H7 (cell line): ENCODE measurements at places on chromosomes 5 and 9. TPM values are rescaled to one million over a fixed set of nuclear protein-coding genes. Genes with fewer than 3 reads are reported as not detected.
A peak's percentile ranks its signal among the peaks of the same experiment; 100 is the strongest.

- DNase-seq = no peak
Observed at GRCh38 chr5:37086466-37087173, 162.6 kb downstream of the CPLANE1 start.

- no peak for DNase-seq
Observed at GRCh38 chr5:93995126-93995621, 253.8 kb upstream of the POU5F2 start.

GRCh38 chr5:122297587-122298298 is 14.3 kb upstream of the SNCAIP start:
- no peak for DNase-seq

GRCh38 chr9:4760122-4760521 is 19.1 kb upstream of the AK3 start:
- no peak for DNase-seq

- DNase-seq = no peak
Observed at GRCh38 chr5:149166128-149166527, 24.8 kb downstream of the ABLIM3 start.

DNA sequence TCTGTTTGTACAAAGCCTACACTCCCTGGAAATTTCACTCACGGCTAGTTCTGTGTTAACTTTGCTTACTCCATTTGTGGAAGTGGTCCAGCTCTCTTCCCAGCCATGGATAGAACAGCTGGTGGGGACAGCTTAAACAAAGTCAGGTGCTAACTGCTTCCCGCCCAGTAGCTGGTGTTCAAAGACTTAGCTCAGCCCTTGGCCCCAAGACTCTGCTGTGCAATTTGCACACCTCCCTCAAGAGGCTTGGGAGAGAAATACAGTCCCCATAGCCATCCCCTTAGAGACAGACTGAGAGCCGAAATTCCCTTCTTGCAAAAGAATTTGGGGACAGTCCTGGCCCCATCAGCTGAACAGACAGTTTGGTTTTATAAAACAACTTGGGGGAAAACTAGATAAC is 73.8 kb upstream of the RAI14 start:
- peak; percentile 41 for DNase-seq

- DNase-seq = no peak
Observed at GRCh38 chr5:142924135-142924883, 154.1 kb downstream of the ARHGAP26 start.

DNA sequence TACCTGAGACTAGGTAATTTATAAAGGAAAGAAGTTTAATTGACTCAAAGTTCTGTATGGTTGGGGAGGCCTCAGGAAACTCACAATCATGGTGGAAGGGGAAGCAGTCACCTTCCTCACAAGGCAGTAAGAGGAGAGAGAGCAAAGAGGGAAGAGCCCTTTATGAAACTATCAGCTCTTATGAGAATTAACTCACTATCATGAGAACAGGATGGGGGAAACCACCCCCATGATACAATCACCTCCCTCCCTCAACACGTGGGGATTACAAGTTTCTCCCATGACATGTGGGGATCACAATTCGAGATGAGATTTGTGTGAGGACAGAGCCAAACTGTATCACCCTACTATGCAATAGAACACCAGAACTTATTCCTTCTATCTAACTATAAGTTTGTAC is 27.9 kb downstream of the CD274 start:
- DNase-seq = no peak

DNA sequence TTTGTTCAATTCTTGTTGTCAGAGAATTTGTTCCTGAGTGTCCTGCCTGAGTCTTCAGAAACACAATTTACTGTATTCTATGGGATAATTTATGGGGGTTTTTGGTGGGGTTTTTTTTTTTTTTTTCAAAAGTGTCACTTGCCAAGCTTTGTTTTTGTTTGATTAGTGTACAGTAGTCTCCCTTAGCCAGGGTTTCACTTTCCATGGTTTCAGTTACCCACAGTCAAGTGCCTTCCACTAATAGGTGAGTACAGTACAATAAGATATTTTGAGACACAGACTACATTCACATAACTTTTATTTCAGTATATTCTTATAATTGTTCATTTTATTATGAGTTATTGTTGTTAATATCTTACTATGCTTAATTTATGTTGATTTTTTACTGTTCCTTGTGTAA is 25.0 kb upstream of the AUH start:
- no peak for DNase-seq

DNA sequence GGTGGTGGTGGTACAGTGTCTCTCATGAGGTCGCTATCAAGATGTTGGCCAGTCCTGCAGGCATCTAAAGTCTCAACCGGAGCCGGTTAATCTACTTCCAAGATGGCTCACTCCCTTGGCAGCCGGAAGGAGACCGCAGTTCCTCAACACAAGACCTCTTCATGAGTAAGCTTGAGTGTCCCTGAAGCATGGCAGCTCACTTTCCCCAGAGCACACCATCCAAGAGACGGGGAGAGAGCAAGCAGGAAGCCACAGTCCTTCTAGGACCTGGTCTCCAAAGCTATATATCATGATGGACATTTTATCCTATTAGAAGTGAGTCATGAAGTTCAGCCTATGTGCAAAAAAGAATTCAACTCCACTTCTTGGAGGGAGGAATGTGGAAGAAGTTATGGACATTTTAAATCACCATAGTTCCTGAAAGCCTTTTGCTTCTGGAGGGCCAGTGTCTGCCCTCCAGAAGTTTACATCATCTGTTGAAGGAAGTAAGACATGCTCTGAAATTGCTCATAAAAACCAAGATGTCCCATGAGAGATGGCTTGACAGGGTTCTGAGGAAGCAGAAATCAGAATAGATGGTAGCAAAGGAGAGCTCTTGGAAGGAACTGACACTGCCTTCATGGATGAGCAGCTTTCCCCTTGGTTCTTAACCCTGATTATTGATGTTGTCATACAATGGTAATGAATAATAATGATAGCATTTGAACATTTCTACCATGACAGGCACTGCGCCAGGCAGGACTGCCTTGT is 21.3 kb downstream of the GALNT10 start:
- no peak for DNase-seq

DNA sequence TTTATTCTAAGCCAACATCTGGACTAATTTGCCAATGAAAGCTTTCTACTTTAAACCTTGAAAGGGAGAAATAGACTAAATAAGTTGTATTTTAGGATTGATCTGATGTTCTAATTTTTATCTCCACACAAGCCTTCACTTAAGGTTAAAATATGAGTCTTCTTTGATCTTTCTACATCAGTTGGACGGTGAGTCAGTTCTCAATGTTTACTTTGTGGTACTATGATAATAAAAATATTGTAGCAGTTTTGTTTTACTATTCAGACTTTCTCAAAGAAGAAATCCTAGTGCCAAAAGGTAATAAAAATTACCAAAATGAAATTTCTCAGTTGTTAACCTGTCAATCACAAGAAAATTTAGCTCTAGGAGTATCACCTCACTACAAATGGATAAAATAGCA is 203.5 kb upstream of the RGMB start:
- no peak for DNase-seq

GRCh38 chr9:134320126-134320867 is 6.0 kb upstream of the RXRA start:
- peak; percentile 61 for DNase-seq

DNA sequence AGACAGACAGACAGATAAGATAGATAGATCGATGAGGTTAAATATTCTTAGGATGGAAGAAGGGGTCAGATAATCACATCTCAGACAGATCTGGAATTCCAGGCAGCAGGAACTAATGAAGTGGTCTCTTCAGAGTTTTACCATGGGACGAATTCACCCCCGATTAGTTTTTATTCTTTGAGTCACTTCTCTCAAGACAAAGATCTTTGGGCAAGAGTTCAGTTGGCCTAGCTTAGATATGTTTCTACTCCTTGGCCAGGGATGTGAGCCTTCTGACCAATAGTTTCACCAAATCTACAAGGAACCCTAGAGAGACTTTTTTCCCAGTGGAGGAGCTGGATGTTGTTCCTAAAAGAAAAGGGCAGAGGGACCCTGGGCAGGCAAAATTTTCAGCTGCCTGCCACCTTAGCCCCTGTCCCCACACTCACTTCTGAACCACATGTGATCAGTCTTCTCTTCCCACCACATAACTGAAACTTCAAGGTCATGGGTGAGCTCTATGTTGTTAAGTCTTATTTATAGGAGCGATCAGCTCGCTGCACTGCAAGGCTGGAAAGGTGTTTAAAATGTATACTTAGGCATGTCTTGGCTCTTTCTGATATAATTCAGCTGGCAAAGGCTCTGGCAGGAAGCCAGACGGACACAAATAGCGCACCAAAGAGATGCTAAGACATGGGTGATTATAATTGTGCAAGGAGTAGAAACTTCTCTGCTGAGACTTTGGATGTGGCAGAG is 132.9 kb downstream of the PALM2AKAP2 start:
- no peak for DNase-seq

GRCh38 chr9:33903157-33903780 is 86.3 kb downstream of the UBE2R2 start:
- DNase-seq = no peak

DNA sequence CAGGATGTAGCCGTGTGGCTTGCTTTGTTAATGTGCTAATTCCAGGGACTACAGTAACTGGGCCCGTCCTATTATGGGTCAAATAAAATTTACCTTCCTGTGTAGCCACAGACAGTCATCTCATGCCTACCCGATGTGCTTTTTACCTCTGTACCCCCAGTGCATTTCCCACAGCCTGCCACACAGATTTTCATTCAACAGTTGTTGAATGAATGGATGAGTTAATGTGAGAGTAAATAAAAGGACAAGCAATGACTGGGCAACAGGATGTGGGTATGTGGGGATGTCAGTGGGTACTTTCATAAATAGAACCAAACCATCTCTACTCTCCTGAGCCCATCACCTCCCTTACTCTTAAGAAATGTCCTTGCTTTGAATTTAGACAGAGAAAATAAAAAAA is 441.2 kb upstream of the ZNF462 start:
- no peak for DNase-seq

GRCh38 chr5:54991416-54991815 is 6.0 kb upstream of the ESM1 start:
- no peak for DNase-seq

- peak; percentile 60 for DNase-seq
Observed at GRCh38 chr9:77751341-77752091, 103.4 kb upstream of the GNA14 start.

- DNase-seq = peak; percentile 85
Observed at GRCh38 chr9:121286973-121287741, 19.2 kb downstream of the GSN start.

DNA sequence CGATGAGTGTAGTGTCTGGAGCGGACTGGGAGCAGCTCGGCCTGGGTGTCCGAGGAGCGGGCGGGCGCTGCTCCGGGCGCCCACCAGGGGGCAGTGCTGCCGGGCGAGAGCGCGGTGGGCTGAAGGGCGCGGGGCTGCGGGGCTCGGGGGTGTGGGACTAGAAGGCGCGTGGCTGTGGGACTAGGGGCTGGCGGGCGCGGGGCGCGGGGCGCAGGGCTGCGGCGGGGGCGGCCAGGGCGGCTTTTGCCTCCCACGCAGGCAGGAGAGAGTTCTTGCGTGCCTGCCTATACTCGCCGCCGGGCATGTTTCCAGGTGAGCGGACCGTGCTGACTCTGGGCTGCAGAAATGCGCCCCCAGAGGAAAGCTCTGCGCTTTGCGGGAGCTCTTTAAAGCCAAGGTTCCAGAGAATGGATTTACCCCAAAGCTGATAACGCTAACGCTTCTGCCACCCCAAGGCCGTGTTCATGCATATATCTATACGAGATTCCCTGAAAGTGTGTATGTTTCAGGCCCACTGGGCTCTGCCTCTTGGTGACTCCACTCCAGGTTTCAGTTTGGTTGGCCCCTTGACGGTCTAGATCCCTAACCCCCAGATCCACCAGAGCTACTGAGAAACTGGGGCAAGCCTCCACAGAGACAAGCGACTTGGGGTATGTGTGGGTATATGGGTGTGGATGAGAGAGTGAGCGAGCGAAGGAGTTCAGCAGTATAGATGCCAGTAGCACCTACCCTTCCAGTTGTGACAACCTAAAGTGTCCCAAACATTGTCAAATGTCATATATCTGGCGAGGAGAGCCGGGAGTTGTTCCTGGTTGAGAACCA is 56.2 kb downstream of the ACER2 start:
- peak; percentile 97 for DNase-seq

- peak; percentile 35 for DNase-seq
Observed at GRCh38 chr5:74543162-74543995, 97.1 kb downstream of the ENC1 start.

DNA sequence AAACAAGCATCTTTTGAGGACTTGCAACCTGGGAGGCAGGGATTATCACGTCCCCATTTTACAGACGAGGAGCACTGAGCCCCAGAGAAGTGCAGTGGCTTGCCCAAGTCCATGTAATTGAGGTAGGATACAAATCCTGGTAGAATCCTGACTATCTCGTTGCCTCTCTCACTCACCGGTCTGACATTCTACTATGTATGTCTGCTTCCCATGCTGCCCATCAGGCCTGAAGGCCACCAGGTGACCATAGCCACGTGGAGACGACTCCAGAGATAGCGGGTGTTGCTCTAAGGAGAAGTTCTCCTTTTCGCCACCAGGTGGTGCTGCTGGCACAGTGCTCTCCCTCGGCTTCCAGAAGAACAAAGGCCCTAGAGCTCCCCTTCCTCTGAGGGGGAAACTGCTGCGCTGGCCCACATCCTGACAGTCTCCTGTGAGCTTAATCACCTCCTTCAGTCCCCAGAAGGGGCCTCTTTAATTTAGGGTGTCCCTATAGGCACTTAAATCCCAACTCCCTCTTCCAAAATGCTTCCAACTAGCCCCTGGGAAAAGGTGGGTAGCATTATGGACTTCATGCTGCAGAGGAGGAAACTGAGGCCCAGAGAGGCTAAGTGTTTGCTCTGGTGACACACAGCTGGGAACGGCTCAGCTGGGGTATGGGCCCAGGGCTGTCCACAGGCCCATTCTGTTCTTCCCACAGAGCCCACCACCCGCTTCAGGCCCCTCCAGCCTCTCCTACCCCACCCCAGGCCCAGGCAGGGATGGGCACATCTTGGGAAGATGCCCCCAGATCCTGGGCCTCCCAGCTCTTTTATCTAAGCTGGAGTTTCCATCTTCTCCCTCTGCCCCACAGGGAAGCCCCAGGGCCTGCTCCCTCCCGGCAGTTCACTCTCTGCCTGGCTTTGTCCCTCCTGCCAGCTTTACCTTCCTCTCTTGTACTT is 6.4 kb downstream of the SLC34A1 start:
- peak; percentile 97 for DNase-seq

GRCh38 chr5:31630931-31631330 is 8.0 kb upstream of the PDZD2 start:
- DNase-seq = no peak

ABITRAM gene
- total RNA-seq = 5.2 and 7.6 TPM in 2 replicates

MED22 gene
- total RNA-seq = 61.0 and 64.6 TPM in 2 replicates

LHX6 gene
- total RNA-seq = 5.2 and 5.9 TPM in 2 replicates

OR1N2 gene
- not detected in 2 replicates for total RNA-seq

IFNA2 gene
- not detected in 2 replicates for total RNA-seq

NME5 gene
- 0.44 and 1.2 TPM in 2 replicates for total RNA-seq

GPR151 gene
- 0.07 TPM in 1 of 2 replicates, not detected in the other for total RNA-seq

PCDHGB5 gene
- total RNA-seq = not detected in 2 replicates

CAPSL gene
- not detected in 2 replicates for total RNA-seq

PCDHGB3 gene
- total RNA-seq = 0.26 TPM in 1 of 2 replicates, not detected in the other
